ENCODE measurements at places on chromosomes 4 and X.

- peak; percentile 10 for DNase-seq
Observed at GRCh38 chrX:20059467-20060128, 57.1 kb downstream of the MAP7D2 start.

DNA sequence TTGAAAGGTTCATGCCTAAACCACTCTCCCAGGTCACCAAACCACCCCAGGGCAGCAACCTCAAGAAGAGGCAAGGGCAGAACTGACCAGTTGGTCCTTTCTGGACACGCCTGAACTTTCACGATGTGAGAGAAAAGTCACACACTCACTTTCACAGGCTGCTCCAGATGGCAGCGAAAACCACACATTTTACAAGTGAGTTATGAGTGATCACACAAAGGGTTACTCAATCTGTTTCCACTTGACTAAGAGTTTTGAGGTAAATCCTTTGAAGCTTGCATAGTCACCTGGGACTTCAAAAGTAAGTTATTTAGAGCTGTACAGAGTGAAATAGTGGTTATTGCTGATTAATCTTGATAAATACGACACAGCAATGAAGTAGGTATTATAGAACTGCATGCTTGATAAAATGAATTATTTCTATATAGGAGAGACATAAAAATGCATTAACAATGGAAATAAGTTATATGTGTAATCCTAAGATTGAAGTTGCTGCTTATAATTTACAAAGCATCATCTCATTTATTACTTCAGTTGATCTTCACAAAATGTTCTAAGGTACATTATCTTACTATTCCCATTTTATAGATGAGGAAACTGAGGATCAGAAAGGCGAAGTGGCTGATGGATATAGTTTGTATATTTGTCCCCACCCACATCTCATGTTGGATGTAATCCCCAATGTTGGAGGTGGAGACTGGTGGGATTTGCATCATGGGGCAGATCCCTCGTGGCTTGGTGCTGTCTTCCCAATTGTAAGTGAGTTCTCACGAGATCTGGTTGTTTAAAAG, 103.0 kb upstream of the KLF3 start:
- DNase-seq: no peak

DNA sequence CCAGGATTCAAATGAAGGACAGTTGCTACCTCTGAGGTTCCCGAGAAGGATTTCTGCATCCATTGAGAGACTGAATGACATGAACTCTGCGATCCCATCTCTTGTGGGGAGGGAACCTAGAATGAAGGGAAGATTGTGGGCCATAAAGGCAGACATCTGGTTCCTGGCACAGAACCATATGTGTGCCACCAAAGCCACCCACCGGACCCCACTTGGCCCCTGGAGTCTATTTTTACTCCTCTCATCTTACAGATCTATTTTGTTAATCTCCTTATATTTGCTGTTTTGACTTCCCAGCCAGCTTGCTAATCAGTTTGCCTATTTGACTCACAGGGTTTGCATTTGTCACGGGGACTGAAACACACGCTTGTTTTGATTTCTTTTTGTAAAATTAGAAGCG, 7.3 kb downstream of the SOD3 start:
- DNase-seq: no peak

DNA sequence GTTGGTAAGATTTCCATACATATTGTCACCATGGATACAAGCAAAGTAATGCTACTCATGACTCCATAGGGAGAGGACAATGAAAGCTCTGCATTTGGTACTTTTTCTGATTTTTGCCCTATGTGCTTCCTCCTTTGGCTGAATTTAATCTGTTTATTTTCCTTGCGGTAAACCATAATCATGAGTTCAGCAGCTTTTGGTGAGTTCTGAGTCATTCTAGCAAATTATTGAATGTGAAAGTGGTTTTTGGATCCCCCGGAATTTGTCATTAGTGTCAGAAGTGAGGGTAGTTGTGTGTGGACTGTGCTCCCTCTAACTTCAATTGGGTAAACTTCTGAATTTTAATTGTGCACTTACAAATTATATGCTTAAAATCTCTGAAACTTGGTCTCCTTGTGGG, 170.3 kb downstream of the MOSPD2 start:
- DNase-seq: no peak

- DNase-seq: peak; percentile 26
Observed at GRCh38 chr4:166169111-166169510, 296.1 kb downstream of the TLL1 start.

GRCh38 chr4:140906993-140907962, 151.1 kb upstream of the TBC1D9 start:
- no peak for DNase-seq

DNA sequence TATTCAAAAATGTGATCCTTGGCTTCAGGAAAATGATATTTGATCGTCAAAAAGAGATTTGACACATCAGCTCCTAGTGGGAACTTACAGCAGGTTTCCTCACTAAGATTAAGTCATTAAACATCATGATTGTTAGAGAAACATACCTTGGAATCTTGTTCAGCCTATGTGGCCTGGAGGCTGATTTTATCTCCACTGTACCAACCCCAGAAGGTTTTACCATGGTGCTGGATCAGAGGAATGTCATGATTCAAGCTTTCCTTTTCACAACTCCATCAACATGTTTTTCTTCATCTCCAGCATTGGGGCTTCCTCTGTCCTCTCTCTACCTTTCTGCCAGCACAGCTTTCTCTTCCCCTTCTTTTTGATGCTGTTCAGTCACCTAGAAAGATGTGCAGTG, 68.4 kb upstream of the MID1IP1 start:
- no peak for DNase-seq

DNA sequence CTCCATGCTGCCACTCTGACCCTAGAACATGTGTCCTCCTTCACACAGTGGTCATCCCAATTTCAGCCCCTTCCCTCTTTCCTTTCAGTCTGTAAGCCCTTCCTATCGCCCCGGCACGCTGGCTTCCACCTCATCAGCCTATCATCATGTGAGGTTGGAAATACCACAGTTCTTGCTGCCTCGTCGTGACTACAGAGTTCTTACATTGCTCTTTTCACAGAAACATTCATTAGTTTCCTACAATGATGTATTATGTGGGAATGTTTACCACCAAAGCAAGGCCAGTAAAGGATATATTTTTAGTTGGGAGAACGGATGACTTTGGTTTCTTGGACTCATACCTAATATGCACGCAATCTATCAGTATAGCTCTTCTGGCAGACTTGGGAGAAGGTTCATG, 169.5 kb upstream of the BOD1L1 start:
- DNase-seq: no peak

- DNase-seq: peak; percentile 68
Observed at GRCh38 chr4:118224243-118224829, 128.5 kb downstream of the PRSS12 start.

GRCh38 chrX:31181377-31182000, 109.6 kb upstream of the FTHL17 start:
- DNase-seq: no peak

DNA sequence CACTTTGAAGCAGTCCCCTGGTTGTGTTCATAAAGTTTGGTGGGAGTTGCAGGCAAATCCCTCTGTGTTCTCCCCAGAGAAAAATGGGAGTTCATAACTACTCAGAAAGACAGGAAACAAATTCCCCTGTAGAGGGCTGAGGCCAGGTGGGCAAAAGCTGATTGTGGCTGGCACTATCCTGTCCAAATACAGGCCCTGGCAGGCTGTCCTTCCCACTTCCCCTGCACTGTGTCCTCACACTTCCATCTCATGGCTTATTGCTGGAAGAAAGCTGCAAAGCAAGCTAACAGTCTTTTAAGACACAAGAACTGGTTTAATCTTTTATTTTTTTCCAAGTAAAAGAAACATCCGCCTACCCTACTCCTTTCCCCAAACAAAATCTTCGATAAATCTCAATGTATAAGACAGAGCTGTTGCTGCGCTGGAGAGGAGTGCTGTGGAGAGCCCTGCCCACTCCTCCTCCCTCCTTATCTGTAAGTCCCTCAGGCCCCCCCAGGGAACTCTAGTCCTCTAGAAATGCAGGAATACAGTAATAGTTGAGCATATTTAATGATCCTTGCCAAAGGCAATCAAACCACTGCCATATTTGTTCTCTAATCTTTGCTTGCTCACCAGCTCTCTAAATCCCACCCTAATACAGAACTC, 14.0 kb downstream of the TAPT1 start:
- no peak for DNase-seq

GRCh38 chr4:26067035-26067434, 153.0 kb downstream of the SMIM20 start:
- DNase-seq: no peak

DNA sequence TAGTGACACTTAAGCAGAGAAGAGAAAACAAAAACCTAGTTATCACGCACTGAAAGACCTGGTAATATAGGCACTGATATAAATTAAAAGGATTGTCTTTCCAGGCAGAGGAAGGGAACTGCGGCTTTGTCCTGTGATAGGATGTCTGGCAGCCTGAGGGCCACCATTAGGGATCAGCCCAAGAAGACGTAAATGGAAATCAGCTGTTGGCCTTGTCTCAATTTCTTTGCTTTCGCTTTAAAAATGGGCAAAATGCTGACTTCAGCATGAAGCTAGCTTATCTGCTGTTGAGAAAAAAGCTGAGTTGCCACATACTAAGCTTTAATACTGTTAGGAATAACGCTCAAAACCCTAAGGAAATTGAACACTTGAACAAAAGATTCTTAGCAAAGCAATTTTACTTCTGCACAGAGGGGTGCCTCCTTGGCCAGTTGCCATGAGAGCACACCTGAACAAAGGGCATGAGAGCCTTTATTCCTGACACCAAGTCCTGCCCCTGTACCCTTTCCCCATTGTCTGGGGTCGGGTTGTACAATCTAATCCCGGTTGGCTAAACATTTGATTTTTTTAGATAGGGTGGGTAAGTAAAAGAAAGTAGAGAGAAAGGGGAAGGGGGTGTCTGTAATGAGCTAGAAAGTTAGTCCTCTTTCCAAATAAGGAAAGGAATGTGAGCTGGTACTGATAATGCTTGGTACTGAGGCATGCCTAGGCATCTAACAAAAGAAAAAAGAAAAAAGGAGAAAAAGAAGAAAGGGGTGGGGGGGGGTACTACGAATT, 85.1 kb upstream of the UCP1 start:
- DNase-seq: peak; percentile 18

DNA sequence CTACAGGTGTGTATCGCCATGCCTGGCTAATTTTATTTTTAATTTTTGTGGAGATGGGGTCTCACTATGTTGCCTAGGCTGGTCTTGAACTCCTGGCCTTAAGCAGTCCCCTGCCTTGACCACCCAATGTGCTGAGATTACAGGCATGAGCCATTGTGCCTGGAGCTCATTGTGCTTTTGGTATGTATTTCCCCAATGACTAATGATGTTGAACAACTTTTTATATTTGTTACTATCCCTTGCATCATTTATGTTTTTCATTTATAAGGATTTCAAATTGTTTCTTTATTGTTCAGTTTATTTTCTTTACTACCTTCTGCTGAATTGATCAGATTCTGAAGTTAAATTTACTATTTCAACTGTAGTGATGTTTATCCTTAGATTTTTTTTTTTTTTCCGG, 199.7 kb downstream of the CEP135 start:
- peak; percentile 54 for DNase-seq

DNA sequence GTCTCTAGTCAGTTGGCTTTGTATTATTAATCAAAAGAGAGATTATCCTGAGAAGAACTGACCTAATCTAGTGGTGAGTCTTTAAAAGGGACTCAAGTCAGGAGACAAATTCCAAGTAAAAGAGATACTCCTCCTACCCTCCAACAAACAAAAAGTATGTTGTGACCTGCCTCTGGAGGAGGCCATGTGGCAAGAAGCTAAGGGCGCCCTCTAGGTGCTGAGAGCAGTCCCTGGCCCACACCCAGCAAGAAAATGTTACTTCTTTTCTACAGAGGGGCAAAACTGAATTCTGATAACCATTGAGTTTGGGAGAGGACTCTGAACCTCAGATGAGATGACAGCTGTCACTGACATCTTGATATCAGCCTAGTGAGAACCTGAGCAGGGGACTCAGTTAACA, 953.6 kb upstream of the AGA start:
- no peak for DNase-seq

DNA sequence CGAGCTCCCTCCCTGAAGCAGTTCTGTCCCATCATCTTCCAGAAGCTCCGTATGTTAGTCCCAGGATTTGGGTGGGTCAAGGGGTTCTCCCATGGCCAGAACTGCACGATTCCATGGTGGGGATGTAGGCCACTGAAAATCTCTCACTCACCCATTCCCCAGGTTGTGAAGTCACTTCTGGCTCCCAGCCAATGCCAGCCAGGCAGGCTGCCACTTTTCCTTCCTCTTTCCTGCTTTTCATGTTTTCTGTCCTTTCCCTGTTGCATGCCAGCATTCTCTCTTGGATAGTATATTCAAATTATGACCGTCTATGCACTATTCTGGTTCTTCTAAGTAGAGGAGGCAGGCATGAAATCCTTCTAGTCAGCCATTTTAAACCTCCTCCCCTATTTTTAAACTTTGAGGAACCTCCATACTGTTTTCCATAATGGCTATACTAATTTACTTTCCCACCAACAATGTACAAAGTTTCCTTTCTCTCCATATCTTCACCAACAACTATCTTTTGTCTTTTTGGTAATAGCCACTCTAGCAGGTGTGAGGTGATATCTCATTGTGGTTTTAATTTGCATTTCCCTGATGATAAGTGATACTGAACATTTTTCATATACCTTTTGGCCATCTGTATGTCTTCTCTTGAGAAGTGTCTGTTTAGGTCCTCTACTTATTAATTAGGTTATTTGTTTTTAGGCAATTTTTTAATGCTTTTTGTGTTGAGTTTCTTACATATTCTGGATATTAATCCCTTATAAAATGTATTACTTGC, 182.1 kb upstream of the TET2 start:
- no peak for DNase-seq

GRCh38 chrX:110228453-110228852, 89.4 kb downstream of the AMMECR1 start:
- no peak for DNase-seq

GRCh38 chrX:39438603-39439602, 637.6 kb downstream of the MID1IP1 start:
- DNase-seq: no peak

GRCh38 chrX:13825178-13825762, 8.4 kb upstream of the GPM6B start:
- DNase-seq: no peak

- no peak for DNase-seq
Observed at GRCh38 chrX:136291824-136292223, 8.9 kb upstream of the ADGRG4 start.

DNA sequence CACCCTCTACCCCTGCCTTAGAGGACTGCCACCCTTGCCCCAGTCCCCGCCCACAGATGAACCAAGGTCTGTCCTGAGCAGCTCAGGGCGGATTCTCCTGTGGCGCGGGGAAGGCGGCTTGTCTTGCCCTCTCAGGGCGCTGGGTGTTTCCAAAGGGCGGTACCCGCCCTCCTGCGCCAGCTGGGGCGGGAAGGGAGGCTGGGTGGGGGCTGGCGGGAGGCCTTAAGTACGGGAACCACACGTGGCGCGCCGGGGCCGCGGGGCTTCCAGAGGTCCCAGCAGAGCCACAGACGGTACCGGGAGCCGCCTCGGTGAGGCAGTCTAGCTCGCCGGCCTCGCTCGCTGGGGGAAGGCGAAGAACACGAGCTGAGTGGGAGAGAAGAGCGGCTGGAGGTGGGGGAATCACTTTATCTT, 361.1 kb downstream of the MID1IP1 start:
- no peak for DNase-seq

DNA sequence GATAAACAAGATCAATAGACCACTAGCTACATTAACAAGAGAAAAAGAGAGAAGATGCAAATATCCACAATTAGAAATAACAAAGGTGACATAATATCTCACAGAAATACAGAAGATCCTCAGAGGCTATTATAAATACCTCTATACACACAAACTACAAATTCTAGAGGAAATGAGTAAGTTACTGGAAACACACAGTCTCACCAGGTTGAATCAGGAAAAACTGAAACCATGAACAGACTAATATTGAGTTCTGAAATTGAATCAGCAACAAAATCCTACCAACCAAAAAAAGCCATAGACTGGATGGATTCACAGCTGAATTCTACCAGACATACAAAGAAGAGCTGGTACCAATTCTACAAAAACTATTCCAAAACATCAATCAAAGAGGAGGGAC, 211.8 kb upstream of the CPEB2 start:
- DNase-seq: no peak
